ENCODE measurements at places on chromosomes 5 and 9.

DNA sequence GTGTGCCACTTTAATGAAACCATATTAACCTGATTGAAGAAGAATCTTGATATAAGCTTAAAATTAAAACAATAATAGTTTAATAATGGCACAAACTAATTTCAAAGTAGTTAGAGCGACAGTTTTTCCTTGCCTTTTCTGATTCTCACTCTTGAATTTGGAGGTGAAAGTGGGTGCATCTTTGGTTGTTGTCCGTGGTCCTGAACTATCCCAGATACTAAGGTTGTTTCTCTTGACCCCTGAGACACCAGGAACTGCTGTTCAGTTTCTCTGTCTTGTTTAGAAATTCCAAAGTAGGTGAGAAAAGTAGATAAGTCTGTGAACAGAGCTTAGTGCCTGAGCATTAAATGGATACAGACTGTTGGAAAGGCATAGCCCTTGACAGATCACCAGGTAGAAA lies 274.7 kb downstream of the FBXL7 start:
- no peak for DNase-seq

DNA sequence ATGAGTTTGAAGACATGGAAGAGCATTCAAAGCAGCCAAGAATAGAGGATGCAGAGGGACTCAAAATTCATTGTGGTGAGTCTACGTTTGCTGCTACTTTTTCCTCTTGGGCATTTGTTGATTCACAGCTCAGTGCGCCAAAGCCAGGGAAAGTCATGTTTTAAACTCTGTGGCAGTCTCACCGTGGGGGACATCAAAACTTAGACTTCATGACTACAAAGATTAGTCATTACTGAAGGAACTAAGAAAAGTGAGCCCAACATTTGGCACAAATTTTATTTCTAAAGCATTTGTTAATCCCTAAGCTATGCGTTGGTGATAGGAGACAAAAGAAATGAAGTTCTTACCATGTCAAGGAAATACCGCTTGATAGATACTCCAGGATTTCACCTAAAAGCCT lies 73.7 kb upstream of the MTAP start:
- peak; percentile 15 for DNase-seq

GRCh38 chr5:143979044-143979690 lies 167.2 kb downstream of the HMHB1 start:
- DNase-seq, result peak; percentile 34

DNA sequence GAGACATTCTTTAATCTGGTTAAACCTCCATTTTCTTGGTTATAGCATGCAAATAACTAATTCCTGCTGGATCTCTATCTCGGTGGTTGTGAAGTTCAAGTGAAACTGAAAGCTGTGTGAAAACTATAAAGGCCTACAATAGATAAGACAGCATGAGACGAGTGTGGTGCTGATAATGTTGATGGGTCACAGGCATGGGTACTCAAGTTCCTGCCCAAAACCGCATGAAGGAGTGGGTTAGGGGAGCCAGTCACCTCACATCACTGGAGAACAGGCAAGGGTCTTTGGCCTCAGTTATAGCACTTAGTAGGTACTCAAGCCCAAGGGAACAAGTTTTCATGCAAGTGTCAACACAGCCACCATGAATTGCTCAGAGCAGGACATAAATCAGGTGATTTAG lies 16.7 kb downstream of the HMHB1 start:
- no peak for DNase-seq

DNA sequence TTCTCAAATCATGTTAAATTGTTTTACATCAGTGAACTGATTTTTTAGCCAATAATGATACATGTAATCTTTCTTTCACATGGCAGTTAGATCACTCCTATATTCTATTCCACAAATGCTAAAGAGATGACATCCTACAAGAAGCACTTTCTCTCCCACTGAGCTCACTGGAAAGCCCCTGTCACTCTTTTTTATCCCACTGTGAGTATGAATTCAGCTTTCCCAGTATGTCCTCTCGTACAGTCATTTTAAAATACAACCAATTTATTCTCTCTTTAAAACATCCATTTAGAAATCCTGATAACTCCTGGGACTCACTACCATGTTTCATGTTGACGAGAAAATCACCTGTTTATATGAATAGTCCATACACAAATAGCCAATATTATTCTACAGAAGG lies 599.9 kb downstream of the SEMA5A start:
- peak; percentile 3 for DNase-seq

DNA sequence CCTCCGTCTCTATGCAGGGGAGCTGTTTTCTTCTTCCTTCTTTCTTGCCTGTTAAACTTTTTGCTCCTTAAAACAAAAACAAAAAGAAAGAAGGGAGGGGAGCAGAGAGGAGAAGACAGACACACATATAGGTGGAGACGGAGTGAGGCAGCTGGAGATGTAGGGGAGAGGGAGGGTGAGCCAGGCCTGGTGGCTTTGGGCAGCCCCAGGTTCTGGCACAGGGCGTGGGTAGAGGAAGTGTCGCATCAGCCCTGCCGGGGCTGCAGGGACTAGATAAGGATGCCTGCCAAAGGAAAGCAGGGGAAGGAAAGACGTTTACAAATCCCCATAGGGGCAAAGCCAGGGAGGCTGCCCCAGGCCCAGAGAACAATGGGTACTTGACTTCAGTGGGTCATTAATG lies 38.7 kb upstream of the PTGS1 start:
- DNase-seq, result no peak

DNA sequence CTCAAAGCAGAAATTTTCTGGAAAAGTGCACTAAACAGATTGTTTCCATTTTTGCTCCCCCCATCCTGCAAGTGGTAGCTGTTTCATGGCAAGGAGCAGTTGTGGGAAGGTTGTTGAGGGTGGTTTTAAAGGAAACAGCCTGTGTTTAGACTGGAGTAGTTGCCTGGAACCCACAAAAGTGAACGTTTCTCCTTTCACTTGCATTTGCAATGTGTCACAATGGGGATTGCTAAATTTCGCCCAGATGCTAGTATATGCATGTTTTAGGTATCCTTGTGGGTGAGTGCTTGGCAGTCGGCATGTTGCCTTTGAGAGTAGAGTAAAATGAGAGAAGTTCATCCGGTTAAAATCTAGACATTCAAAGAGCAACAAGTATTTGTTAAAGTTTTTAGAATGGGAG lies 1099.9 kb upstream of the DMAC1 start:
- no peak for DNase-seq

- DNase-seq, result peak; percentile 46
Measured at GRCh38 chr9:89461265-89461664, 36.6 kb downstream of the SEMA4D start.

DNA sequence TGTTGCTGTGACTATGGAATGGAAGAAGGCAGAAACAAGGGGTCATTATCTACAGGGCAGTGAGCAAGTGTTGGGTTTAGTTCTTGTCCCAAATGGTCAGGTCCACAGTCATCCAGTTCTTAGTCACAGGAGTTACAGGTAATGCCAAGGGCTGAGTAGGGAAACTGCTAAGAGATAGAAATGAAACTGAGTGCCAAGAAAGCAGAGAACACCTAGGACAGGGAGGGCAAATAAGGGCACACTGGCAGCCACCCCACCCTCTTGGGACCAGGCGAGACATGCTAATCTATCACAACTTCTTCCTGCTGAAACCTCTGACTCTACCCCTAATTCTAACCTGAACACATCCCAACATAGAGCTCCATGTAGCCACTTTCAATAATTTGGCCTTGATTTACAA lies 103.2 kb downstream of the KLF4 start:
- no peak for DNase-seq

- DNase-seq, result peak; percentile 70
Measured at GRCh38 chr5:96124589-96124988, 162.9 kb upstream of the ELL2 start.

DNA sequence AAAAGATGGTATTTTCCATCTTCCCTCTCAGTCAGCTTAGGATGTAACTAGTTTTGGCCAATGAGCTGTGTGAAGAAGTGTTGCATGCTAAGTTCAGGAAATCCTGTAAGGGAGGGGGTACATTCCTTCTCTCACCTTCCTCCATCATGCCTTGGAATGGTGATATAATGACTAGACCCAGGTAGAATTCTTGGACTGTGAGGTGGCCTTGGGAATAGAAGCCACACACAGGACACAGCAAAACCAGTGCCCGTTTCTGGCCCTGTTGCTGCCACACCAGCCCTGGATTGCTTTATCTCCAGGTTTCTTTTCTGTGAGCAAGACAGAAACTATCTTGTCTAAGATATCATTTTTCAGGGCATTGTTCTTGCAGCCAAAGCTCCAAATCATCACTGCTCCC lies 10.5 kb upstream of the ZNF354A start:
- no peak for DNase-seq

DNA sequence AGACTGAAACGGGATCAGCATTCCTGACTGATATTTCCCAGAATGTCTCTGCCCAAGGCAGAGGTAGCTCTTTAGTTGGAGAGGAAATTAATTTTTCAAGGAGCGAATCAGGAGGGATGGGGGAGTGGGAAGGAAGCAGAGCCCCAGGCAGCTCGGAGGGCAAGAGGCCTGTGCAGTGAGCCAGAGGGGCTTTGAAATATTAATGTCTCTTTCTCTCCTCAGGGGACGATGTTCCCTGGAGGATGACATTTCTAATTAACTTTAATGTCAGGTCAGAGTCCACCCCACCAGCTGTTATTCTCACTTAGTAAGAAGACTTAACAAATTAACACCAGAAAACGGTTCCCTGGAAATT lies 45.6 kb downstream of the SLC6A7 start:
- no peak for DNase-seq

DNA sequence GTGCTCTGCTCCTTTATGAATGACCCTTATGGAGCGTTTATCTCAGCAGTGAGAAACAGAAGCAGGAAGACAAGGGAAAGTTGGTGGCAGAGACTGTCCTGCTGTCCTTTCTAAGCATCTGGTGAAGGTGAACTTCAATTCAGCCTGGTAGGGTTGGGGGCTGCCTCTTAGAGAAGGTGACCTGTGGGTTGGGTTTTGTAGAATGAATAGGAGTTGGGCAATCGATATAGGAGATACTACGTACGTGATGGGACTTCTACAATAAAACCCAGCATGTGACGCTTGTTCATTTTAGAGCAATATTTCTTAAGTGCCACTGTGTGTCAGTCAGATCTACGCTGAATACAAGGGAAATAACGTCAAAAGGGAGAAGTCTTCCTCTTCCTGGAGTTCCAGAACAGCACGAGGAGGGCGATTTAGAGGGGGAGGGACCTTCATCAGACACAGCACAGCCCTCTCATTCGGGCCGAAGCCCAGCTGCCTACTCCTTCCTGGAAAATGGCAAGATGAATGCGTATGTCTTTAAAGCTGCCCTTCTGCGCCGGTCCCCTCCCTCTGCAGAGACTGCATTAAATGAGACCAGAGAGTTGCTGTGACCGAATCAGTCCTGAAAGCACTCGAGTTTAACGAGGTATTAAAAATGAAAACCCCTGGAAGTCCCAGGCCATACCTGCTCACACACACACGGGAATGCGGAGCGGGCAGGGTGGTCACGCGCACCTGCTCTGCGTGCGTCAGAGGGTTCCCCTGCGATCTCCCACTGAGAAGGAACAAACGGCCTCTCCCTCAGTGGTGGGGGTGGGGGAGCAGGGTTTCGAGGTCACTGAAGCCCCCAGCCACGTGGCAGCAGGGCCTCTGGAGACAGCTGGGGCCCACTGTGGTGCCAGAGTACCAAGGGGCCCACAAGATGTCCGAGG lies 85.3 kb upstream of the SARDH start:
- no peak for DNase-seq
